SK-N-SH (cell line): ENCODE measurements at places on chromosomes 2 and 18. TPM values are rescaled to one million over a fixed set of nuclear protein-coding genes. Genes with fewer than 3 reads are reported as not detected.

SKA1 gene
- 4.3 and 4.5 TPM in 2 replicates for polyA plus RNA-seq

SLC35F6 gene
- 15.9 and 16.0 TPM in 2 replicates for polyA plus RNA-seq

- DNase-seq: no peak
Measured at GRCh38 chr2:46229134-46230063, 67.8 kb upstream of the EPAS1 start.

GRCh38 chr2:127768775-127769479 lies 42.0 kb downstream of the WDR33 start:
- DNase-seq: no peak

- DNase-seq: no peak
Measured at GRCh38 chr2:6523476-6523875, 342.2 kb downstream of the CMPK2 start.

ASTL gene
- polyA plus RNA-seq: not detected in 2 replicates

DNA sequence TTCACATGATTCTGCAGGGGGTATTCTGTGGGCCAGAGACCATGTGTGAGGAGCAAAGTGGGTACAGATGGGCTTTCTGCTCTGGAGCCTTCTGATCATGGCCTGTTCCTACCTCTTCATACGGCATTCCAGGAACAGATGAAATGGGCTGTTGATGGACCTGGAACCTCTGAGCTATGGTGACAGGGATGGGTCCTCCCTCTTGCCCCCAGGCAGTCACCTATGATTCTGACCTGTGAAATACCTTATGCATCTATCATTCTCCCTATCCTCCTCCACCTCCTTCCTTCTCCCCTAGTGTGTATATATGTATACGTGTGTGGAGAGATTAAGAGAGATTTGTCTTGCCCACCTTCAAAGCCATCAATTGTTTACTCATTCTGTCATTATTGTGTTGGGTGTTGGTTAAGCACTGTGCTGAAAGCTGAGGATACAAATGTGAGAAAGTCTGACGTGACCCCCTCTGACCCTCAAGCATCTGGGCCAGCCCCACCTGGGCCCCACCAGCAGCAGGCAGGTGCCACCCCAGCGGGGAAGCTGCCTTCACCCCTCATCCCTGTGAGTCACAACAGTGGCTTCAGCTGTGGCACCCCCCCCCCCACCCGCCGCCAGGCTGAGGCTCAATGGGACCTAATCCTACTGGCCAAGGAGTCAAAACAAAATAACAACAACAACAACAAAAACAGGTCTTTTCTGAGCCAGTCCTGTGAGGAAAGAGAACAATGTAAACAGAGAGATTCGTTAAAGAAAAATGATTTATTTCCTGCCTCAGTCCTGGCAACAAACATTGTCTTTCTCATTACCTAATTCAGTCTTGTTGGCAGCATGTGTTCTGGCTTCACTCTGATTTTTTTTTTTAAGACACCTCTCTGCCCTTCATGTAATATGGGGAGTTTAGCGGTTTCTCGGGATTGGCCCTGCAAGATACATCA lies 103.8 kb upstream of the CDC42EP3 start:
- no peak for DNase-seq
